ENCODE measurements at places on chromosomes 16 and 17. TPM values are rescaled to one million over a fixed set of nuclear protein-coding genes. Genes with fewer than 3 reads are reported as not detected.

DNA sequence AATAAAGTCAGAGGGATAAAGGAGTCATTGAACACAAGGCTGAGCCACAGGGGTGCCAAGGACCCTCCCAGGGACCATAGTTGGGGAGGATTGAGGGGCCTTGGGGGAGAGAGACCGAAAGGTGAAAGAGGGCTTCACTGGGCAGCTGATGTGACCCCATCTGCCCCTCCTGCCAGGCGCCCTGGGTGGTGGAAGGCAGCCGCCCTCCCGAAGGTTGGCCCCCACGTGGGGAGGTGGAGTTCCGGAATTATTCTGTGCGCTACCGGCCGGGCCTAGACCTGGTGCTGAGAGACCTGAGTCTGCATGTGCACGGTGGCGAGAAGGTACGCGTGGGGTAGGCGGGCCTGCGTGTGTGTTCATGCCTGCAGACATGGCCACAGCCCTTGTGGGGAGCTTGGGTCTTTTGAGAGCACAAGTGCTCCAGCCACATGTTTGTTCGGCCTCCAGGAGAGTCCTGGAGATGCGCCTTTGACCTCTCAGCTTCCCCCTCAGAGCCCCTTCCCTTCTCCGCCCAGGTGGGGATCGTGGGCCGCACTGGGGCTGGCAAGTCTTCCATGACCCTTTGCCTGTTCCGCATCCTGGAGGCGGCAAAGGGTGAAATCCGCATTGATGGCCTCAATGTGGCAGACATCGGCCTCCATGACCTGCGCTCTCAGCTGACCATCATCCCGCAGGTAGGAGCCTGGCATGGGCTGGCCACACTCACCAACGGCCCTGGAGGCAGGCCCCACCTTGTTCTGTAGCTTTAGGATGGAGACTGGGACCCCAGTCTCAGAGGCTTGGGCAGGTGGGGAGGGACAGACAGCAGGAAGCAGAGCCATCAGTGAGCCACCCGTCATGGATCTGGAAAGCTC, 24.1 kb downstream of the ANKRD40 start:
- no peak for DNase-seq

GRCh38 chr17:78653382-78653781, 76.2 kb upstream of the DNAH17 start:
- no peak for DNase-seq

GRCh38 chr17:72104863-72105234, 16.0 kb upstream of the SOX9 start:
- DNase-seq = no peak

DNA sequence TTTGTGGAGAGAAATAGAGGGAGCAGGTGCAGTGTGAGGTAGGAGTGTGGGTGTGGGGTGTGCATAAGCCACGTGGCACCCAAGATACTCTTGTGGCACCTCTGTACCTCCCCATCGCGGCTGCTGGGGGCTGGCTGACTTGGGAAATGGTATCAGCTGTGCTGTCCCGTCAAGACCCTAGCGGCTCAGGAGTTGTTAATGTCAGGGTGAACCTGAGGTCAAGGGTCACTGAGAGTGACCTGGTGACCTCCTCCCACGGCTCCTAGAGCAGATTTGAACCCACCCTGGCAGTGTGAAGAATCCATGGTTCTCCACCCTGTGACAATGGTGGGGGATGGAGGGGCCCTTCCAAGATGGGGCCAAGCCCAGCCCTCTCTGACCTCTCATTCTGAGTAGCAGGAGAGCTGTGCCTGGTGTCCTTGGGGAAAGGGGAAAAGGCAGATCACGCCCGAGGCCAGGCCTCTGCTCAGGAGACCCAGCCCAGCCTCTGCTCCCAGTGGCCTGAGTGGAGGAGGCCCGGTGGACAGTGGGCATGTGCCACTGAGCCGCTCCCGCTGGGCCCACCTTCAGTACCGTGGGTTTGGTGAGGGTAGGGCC, 3.0 kb upstream of the WFIKKN2 start:
- DNase-seq = no peak

GRCh38 chr16:66667944-66668343, 28.6 kb downstream of the CMTM4 start:
- no peak for DNase-seq

FOXC2 gene
- 1.9 TPM for total RNA-seq

DNA sequence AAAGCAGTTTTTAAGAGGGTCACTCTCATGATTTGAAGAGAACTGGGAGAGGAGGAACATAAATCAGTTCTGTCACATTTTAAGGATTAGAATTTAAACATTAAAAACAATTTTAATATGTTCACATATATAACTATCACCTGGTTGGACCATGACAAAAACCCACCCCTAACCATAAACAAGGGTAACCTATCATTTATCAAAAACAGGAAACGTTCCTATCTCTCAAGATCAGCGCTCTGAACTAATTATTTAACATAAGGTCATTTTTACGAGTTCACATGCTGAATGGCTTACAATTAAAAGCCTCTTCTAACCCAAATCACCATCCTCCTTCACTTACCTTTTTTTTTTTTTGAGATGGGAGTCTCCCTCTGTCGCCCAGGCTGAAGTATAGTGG, 45.0 kb downstream of the KANSL1 start:
- no peak for DNase-seq

SYT17 gene
- total RNA-seq = 8.0 TPM

ABCC12 gene
- not detected for total RNA-seq

GP1BA gene
- not detected for total RNA-seq

GRCh38 chr17:45451131-45451530, 18.5 kb upstream of the ARHGAP27 start:
- DNase-seq = no peak

DNA sequence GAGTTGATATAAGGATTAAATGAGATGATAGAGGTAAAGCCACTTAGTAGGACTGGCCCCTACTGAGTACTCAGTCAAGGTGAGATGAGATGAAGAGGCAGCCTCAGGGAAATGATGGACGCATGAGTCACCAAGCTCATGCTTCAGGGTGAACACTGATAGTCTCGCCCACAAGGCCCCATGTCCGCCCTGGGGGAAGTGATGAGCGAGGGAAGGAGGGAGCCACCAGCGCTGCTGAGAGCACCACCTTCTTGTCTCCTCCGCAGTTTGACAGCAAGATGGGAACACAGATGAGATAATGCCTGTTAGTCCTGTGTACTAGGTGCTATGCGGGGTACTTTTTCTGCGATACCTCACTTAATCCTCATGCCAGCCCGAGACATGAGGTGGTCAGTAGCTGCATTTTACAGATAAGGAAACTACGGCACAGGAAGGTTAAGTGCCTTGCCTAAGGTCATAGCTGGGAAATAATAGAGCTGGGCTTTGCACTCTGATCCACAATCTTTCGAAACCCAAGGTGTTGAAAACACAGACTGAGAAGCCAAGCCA, 383.0 kb downstream of the CPPED1 start:
- DNase-seq = no peak

- no peak for DNase-seq
These were observed 107.8 kb downstream of the MSI2 start for GRCh38 chr17:57363998-57364643.

CSH2 gene
- not detected for total RNA-seq

- DNase-seq = no peak
These were observed 288.5 kb downstream of the C16orf95 start for GRCh38 chr16:87028481-87029320.

DNA sequence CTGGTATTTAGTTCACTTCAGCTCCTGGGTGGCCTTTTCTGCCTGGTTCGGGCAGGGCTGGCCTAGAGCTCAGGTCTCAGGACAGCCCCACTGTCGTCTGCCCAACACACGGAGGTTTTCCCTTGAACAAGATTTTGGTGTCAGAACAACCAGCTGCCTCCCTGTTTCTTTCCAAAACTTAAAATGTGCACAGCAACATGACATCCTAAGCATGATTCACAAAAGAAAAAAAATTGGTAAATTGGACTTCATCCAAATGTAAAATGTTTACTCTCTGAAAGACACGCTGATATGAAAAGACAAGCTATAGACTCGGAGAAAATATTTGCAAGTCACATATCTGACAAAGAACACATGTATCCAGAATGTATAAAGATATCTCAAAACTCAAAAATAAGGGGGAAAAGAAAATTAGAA, 197.8 kb upstream of the CHMP6 start:
- DNase-seq = no peak

ZFP3 gene
- 11.9 TPM for total RNA-seq

DNA sequence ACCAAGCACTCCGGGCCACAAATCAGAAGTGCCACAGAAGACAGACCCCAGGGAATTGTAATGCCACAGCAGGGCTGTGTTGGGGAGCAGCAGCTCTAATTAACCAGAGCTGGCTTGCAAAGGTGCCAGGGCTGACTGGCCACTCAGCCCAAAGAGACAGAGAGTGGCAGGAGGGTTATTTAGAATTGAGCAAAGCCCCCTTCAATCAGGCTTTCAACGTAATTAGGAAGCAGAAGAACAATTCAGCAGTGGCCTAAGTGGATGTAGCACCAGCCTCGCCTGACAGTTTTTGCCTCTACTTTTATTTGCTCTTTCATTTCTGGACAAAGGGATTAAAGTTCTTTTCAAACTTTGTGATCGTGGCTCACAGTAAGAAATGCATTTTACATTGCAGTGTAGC, 278.3 kb upstream of the IRX3 start:
- no peak for DNase-seq

GRCh38 chr17:37212179-37212578, 163.6 kb upstream of the C17orf78 start:
- DNase-seq = no peak

GRCh38 chr16:9929313-9929712, 252.9 kb downstream of the GRIN2A start:
- DNase-seq = no peak

CLEC3A gene
- total RNA-seq = not detected

CNGB1 gene
- 0.13 TPM for total RNA-seq

MT1H gene
- total RNA-seq = 179 TPM

DNA sequence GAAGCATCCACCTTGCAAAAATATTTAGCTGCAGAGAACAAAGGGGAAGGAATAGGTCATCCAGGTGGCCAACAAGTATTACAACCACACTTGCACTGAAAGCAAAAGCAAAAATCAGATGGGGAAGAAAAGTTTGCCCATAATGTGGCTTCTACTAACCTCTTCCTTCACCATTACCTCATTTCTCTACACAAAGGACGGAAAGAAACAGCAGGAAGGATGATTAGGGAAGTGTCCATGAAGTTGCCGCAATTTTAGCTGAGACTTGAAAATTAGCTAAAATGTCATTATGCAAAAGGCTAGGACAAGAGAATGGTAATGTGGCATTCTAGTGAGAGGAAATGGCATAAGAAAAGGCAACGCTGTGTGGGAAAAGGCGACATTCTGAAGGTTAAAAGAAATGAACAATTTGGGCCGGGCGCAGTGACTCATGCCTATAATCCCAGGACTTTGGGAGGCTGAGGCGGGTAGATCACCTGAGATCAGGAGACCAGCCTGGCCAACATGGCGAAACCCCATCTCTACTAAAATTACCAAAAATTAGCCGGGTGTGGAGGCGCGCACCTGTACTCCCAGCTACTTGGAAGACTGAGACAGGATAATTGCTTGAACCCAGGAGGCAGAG, 13.7 kb downstream of the KANSL1 start:
- no peak for DNase-seq

OVCA2 gene
- 54.1 TPM for total RNA-seq

DNA sequence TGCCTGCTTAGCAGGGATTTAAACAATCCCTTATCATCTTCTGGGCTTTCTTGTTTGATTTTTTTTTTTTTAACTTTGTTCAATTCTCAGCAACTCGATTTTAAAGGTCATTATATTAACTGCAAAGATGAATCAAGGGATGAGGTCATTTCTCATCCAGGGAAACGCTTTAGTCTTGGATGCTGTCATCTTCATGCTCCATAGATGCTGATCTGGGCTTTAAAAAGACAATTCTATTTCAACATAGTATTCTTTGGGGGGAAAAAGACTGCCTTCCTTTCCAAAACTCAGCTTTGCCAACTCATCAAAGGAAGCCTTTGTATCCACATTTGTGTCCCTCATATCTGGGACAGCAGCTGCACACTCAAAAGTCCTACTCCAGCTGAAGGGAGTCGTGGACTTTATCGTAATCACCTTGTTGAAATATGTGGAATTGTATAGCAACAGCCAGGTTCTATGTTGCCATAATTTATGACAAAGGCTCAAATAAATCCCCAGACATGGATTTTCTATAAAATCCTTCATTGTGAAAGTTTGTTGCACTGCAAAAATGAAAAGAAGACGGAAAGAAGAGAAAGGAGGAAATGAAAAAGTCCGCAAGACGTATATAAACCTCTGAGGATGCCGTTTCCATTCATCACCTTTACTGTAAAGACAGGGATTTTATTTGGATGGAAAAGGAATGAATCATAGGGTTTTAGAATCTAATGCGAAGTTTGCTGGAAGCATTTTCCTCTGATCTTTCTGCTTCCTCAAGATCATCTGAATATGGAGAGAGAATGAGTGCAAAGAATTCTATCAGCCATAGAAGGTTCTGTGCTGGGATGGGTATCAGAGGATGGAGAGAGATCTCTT, 48.6 kb upstream of the XYLT1 start:
- no peak for DNase-seq

DNA sequence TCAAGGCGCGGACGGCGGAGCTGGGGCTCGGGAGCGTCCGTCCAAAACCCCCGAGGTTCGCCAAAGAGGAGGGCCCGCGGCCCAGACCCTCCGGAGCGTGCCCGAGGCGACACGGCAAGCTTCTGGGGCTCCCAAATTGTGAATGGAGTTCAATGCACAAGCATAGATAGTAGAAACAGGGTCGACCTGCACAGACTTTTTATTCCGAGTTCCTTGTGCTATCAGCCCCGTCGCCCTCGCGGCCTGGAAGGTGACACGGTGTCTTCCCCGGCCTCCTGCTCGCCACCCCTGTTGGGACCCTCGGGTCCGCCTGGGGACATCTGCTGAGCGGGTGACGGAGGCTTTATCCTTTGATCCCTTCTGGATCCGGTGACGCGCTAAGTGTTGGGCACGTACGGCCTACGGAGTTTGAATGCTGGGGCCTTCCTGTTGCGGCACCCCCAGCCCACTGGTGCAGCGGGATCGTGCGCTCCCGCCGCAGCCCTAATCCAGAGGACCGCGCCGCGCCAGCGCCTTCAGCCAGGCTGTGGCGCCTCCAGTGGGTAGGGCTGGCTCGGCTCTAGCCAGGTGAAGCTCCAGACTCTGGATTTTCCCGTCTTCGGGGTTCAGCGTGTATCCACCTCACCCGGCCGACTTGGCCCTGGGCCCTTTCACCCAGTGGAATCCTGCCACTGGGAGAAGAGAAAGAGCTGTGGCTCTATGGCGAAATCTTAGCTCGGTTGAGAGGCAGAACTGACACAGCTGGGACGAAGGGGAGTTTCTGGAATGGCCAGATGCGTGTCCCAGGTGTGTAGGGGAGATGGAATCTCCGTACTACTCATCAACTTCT, 17.0 kb upstream of the NTN1 start:
- no peak for DNase-seq

- no peak for DNase-seq
These were observed 42.9 kb downstream of the GTF3C1 start for GRCh38 chr16:27506771-27507170.

DNA sequence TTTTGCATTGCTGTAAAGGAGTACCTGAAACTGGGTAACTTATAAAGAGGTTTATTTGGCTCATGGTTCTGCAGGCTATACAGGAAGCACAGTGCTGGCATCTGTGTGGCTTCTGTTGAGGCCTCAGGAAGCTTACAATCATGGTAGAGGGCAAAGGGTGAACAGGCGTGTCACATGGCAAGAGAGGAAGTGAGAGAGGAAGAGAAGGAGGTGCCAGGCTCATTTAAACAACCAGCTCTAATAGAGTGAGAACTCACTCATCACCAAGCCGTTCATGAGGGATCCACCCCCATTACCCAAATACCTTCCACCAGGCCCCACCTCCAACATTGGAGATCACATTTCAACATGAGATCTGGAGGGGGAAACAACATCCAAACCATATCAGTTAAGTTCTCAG, 16.4 kb upstream of the CLEC19A start:
- DNase-seq = no peak

KATNB1 gene
- 27.6 TPM for total RNA-seq

GRCh38 chr16:68475071-68475470, 26.8 kb upstream of the SMPD3 start:
- no peak for DNase-seq

All from thyroid gland (tissue), 4 donors.